ENCODE measurements at places on chromosomes 3 and 15.
A peak's percentile ranks its signal among the peaks of the same experiment; 100 is the strongest.

DNA sequence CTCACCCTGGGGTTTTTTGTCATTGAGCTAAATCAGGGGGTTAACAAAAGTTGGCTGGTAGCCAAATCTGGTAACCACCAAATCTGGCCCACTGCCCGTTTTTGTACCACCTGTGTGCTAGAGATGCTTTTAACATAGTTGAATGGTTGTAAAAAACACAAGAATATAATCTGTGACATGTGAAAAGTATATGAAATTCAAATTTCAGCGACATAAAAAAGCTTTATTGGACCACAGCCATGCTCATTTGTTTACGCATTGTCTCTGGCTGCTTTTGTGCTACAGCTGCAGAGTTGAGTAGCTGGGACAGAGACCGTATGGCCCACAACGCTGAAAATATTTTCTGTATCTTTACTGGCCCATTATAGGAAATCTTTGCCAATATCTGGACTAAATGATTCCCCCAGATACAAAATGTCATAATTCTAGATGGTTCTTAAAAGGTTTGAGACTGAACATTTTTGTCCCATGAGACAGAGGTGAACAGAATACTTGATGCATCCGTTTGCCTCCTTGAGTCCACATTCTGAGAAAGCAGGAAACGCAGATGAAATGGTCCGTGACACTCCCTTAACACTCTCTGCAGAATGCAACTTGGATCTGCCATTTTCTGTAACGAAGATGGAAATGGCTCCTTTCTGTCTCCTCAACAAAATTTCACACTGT is 120.9 kb upstream of the PDZRN3 start:
- DNase-seq = no peak

DNA sequence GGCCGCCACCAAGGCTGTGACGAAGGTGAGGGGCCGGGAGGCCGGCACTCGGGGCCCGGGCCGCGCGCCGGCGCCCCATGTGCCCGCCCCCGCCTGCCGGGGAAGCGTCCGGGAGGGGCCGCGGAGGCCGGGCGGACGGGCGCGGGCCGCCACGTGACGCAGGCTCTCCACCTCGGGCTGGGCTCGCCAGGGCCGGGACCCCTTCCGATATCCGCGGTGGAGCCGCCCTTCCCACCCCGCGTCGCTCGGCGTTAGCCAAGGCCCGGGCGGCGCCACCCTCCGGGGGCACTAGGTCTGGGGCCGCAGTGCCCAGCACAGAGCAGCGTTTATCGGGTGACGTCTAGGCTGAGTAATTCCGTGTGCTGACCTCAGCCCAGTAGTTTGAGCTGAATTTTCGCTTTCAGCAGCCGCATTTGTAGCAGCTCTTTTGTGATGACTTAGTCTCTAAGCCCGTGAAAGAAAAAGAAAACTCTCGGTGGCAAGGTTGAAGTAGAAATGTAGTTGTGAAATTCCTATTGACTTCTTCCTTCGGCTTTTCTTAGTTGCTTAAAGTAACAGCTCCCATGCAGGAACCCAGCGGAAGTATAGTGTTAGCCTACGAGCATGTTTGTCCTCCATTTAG is 885 bp downstream of the CDV3 start:
- peak; percentile 78 for DNase-seq

DNA sequence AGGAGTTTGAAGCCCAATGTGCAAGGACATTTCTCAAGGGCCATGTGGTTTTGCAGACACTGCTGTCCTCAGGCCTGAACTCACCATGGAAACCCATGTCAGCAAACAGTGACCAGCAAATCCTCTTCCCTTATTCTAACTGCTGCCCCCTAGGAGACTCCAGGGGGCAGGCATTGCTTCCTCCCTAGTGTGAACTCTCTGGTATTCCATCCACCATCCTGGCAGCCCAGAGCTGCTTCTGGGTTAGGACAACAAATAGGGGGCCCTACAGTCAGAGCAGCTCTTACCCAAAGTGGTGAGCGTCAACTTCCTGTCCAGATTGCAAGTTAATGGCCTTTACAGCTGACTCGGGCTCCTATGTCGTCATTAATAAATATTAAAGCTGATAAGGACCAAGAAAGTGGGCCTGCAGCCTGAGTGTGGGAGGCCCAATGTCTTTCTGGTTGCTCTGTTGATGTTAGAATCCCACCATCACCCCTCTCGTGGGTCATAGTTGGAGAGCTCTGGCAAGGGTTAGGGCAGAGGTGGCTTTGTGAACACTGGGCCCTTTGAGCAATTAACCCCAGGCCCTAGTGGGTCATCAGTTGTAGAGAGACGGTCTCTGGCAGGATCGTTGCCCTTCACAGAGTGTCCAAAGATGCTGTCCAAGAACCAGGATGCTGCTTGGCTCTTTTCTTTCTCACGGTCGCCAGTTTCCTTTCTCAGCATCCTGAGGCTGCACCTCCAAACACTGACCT is 41.5 kb downstream of the TGM4 start:
- no peak for DNase-seq

DNA sequence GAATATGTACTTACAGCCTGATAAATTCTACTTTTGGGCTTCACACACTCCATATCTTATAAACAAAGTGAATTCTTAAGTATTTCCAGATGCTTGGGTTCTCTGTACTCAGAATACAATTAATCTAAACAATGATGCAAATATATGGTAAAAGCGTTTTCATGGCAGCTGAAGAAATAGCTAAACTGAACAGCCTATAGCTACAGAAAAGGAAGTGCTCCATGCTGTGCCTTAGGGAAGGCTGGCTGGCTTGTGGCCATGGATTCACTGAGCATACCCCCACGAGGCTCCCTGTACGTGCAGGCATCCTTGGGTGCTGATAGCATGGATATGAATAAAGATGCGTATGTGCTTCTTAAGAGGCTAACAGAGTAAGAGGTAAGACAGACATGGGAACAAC is 264.0 kb downstream of the KLF13 start:
- no peak for DNase-seq

DNA sequence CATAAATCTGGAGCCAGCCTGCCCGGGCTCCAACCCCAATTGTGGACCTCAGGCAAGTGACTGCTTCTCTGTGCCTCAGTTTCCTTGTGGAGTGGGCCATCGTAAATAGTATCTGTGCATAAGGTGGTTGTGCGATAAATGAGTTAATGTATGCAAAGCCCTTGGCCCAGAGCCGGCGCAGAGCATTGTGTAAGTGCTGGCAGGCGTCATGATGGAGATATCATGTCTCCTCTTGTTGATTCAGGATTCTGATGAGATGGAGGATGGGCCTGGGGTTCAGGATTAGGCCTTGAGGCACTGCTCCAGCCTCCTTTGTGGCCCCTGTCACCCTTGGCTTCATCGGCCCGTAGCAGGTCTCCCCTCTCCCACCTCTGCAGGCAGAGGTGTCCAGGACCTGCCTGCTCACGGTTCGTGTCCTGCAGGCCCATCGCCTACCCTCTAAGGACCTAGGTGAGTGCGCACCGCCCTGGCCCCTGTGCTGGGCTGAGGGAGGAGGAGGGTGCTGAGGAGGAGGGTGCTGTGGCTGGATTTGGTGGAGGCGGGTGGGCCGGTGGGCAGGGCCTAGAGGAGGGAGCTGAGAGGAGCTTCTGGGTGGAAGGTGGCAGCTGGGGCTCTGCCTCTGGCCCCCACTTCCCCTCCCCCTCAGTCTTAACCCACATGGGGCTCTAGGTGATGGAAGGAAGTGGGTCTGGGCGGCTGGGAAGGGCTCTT is 1.3 kb downstream of the PLA2G4B start:
- DNase-seq = no peak

GRCh38 chr15:90099868-90100831 is 2.1 kb downstream of the IDH2 start:
- DNase-seq = no peak

DNA sequence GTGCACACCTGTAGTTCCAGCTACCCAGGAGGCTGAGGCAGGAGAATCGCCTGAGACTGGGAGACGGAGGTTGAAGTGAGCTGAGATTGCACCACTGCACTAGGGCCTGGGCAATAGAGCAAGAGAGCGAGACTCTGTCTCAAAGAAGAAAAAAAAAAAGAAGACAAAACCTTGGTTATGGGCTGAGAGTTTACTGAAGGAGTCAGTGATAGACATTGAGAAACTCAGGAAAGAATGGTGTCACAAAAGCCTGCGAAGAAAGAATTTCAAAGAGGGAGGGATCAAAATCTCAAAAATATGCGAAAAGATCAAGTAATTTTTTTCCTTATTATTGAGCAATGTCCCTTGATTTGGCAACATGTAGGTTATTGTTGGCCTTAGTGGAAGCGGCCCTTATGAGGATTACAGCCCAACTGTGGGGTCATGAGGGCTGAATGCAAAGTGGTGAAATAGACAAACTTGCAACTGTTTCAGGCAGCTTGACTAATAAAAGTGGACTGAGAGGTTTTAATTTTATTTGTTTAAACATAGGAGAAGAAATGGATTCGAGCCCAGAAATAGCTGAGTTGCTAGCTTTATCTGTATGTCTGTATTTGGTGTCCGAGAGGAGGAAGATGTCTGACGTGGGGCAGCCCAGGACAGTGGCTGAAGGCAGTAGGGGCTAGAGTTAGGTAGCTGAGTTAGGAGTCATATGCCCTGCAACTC is 18.8 kb upstream of the CELF6 start:
- DNase-seq = no peak

DNA sequence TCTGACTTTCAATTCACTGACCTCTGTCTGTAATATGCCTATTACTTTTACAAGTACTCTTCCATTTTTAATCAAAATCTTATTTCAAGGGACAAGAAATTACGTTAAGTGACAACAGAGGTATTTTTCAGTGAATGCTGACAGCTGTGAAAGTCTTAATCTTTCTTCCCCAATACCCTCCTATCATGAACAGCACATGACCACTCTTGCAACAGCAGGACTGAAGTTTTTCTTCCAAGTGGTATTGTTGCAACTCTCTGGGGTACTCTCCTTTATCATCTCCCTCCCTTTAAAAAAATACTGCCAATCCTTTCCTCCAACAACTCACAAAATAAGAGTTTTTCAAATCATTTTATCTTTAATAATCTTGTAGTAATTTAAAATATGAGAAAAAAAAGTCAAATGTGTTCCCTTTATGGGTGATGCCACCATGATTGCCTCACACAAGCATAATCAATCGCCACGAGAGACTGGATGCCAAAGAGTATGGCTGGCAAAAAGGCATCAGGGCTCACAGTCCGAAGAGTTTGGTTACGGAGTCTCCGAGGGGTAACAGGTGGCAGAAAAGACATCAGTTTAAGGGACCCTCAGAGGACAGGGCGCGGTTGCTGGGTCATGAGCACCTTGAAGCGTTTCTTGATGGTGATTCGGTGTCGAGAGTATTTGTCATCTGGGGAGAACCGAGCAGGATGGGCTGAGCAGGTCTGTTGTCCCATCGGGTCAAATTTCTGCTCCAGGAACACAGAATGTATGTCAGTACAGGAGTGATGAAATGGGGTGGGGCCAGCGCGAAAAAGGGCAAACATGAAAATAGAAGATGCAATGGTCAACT is 1.3 kb downstream of the NOP10 start:
- no peak for DNase-seq

DNA sequence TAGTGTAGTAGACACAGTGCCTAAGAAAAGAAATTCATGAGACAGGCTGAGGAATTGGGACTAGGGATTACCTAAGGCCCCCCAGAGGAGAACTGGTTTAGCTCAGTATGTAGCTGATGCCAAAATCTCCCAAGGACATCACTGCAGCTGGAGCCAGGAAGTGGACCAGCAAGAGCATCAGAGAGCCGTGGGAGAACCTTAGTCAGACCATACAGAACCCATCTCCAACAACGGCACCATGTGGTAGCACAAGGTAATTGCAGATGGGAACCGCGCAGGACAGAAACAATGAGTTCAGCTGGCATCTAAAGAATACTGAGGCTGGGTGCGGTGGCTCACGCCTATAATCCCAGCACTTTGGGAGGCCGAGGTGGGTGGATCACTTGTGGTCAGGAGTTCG is 81.7 kb downstream of the WNT5A start:
- DNase-seq = peak; percentile 32

DNA sequence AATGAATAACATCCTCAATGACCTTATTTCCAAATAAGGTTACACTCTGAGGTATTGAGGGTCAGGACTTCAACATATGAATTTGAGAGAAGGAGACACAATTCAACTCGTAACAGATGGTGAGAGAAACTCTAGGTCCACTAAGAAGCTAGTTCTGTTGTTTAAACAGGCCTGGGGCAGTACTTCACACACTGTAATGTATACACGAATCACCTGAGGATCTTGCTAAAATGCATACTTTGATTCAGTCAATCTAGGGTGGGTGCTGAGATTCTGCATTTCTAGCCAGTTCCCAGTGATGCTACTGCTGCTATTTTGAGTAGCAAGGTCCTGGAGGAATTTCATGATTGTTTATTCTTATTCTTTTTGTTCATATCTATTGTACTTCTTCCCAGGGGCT is 186.8 kb downstream of the SATB1 start:
- no peak for DNase-seq

GRCh38 chr3:157844800-157845565 is 261.2 kb downstream of the SHOX2 start:
- no peak for DNase-seq

DNA sequence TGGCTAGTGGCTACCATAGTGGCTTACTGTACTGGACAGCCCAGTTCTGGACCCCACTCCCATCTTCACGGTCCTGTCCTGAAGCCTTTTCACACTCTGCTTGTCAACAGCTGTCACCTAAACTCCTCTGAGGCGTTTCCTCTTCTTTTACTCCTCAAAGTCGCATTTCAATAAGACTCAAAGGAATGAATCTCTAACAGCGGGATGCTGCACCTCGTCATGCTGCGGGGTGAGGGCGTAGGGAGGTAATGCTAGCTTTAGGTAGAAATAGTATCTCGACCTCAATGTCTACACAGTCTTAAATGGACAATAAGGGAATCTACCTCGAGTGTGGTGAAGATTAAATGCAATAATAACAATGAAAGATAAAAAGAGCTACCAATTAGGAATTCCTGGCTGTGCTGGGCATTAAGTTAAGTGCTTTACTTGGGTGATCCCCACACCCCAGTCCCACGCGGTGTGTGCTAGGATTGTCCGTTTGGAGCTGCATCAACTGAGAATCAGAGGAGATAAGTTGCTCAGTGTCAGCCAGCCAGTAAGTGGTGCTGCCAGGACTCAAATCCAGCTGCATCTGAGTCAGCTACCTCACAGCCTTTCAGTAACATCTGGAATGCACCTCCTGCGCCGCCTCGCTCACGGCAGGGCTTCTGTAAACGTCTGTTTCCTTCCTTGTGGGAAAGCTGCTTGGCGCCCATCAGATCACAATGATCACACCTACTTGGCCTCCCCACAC is 14.0 kb downstream of the PLA2G4D start:
- DNase-seq = no peak

- peak; percentile 75 for DNase-seq
Measured at GRCh38 chr15:34366271-34367065, 528 bp downstream of the LPCAT4 start.

- no peak for DNase-seq
Measured at GRCh38 chr3:190519886-190520285, 6.0 kb downstream of the IL1RAP start.

GRCh38 chr3:13235897-13236296 is 162.7 kb upstream of the IQSEC1 start:
- peak; percentile 24 for DNase-seq

All from BE2C (cell line).